NCI-H526 treated with DMSO at 0.1 percent for 48 hours (cell line): ENCODE measurements at places on chromosomes 7 and 10.

DNA sequence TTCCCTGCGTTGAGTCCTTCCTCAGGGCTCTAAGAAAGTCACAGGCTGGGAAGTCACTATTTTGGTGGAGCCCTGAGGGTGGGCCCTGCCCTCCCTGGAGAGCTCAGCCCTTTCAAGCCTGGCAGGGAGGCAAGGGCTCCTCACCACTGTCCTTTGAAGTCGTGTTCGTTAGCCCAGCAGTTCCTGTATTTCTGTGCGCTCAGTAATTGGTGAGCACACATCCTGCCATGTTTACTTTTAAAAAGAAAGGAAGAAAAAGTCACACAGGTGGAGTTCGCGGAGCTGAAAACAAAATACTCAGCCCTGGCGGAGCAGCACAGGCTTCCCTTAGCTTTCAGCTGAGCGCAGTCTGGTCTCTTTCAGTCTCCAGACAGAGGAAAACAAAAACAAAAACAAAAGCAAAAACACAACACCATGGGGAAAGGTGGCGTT, 37.1 kb downstream of the PRKCQ start:
- DNase-seq: no peak

GRCh38 chr7:89072081-89072480, 276.5 kb upstream of the TEX47 start:
- no peak for DNase-seq

- DNase-seq: no peak
These were observed 30.6 kb upstream of the PRKCQ start for GRCh38 chr10:6610647-6611046.

- DNase-seq: no peak
These were observed 73.0 kb upstream of the SFMBT2 start for GRCh38 chr10:7483848-7484247.

GRCh38 chr10:117656385-117657367, 114.1 kb downstream of the EMX2 start:
- DNase-seq: no peak

DNA sequence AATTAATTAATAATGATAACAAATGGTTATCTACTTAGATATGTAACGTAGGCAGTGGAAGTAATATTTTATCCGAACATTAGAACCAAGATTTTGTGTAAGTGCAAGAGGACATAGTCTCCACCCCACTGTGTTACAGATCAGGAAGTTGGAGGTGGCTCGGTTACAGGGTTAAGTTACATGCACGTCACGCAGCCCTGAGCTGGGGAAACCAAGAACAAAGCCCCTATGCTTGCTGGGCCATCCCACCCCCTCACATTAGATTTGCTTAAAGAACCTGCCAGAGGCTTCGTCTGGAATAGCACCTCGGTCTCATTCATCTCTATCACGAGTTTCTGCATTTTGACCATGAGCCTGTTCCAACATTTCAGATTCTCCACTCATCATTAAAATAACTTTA, 214.1 kb downstream of the ADARB2 start:
- peak; percentile 16 for DNase-seq

GRCh38 chr10:58909881-58910280, 266.6 kb upstream of the PHYHIPL start:
- no peak for DNase-seq

- no peak for DNase-seq
These were observed 5.2 kb upstream of the MYL10 start for GRCh38 chr7:101634196-101634717.

GRCh38 chr10:48612236-48612943, 7.5 kb upstream of the ARHGAP22 start:
- no peak for DNase-seq

- DNase-seq: no peak
These were observed 498.6 kb downstream of the GLRX3 start for GRCh38 chr10:130634816-130635215.
